ENCODE measurements at places on chromosomes 6 and 20.

- no peak for DNase-seq
Observed at GRCh38 chr6:111810294-111811131, 62.7 kb downstream of the FYN start.

GRCh38 chr6:56714982-56715456, 72.3 kb upstream of the DST start:
- no peak for DNase-seq

DNA sequence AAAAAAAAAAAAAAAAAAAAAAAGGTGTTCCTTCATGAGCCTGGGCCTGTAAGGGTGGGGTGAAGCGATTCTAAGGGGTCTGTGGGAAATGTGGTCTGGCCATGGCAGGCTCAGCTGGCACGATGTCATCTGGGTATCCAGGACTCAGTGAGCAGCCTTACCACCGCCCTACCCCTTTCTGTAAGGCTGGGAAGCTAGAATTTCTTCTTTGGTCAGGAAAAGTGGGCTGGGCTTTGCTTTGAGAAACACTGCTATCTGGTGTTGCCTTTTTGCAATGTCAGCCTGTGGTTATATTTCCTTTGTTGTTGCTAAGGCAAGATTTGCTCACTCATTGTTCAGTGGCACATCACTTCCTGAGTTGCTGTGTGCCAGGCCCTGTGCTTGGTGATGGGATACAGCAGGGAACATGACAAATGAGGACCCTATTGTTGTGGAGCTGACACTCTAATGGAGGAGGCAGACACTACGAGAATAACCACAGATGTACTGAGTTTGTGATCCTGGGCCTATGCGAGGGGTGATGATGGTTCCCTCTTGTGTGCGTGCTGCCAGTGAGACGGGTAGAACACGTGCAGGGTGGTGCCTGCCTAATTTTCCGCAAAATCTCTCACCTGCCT, 45.9 kb upstream of the ZNFX1 start:
- no peak for DNase-seq

GRCh38 chr6:12112540-12113189, 100.6 kb downstream of the HIVEP1 start:
- no peak for DNase-seq

DNA sequence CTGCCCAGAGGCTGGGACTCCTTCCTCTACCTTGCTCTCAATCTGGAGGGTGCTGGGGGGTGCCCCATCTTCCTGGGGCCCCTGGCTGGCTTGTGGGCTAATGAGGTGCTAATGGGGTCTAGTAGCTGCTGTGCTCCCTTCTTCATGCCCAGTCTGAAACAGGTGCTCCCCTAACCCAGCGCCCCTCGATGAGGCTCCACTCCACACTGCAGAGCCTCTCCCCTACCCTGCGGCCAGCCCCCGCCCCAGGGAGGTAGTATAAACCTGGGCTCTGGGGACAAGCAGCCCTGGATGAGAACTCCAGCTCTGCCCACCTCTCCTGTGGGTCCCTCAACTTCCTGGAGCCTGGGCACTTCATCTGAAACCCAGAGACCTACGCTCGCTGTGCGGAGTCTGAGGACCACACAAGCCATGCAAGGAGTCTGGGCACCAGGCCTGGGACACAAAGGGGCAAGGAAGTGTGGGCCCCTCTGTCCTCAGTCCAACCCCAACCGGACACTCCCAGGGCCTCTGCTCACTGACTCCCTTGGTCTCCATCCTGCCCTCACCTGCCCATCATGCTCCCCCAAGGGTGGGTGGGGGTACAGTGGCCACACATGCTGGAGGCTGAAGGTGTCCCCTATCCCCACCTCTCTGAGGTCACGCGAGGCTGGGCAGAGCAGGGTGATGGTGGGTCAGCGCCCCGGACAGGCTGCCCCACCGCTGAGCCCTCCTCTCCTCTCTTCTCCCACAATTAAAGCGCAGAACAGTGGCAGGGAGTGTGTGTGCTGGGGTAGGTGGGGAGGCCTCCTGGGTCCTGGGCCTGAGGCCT, 6.1 kb downstream of the RPL10A start:
- no peak for DNase-seq

DNA sequence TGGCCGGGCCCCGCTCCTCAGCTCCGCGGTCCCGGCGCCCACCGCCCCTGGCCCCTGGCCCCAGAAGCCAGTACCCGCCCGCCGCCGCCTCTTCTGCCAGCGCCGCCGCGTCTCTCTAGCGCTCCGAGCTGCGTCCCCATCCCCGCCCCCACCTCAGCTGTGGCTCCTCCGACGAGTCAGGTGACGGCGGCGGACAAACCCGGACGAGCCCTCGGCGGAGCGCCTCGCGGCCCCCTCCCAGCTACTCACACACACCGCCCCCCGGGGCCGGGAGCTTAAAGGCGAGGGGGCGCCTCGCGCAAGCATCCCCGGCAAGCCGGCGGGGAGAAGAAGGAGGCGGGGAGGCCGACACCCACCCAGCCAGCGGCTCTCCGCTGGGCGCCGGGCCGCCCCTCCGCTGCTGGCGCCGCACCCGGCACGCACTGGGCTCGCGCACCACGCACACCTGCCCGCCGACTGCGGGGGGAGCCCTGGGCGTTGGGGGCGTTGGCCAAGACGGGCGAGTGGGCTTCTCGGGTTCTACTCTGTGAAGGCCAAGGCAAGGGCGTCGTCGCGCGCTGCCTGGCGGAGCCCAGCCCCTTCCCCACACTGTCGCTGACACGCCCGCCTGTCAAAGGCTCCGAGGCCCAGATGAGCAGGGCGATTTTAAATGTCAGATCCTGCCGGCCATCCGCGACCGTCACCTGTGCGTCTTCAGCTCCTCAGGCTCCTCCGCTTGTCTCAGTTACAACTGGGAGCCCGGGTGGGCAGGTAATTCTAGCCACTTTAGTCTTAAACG, at the start of gene SNAP91:
Gene SNAP91, minus strand, starts transcription at position 132 of the 778 bp plus-strand sequence. CDS start 1,174 bp downstream, outside the sequence.
- no peak for DNase-seq

GRCh38 chr20:44830995-44831394, 20.6 kb upstream of the RIMS4 start:
- DNase-seq = no peak

DNA sequence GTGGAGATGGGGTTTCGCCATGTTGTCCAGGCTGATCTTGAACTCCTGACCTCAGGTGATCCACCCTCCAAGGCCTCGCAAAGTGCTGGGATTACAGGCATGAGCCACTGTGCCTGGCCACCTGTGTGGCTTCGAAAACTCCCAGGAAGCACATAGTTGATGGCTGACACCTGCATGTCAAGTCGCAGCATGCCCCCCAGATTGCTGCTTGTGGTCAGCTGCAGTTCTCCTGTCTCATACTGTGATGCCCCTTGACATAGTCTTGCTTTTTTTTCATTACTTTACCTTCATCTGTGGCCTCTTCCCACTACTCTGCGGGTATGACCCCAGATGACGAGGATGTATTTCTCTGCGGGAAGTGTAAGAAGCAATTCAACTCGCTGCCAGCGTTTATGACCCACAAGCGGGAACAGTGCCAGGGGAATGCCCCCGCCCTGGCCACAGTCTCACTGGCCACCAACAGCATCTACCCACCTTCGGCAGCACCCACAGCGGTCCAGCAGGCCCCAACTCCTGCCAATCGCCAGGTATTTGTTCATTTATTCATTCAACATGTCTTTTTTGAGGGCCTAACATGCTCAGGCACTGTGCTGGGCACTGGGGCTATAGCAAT, 13.1 kb downstream of the ZNF341 start:
- DNase-seq = no peak

- no peak for DNase-seq
Observed at GRCh38 chr20:9510911-9511310, 3.5 kb upstream of the LAMP5 start.

- DNase-seq = no peak
Observed at GRCh38 chr6:105274678-105275077, 94.9 kb upstream of the POPDC3 start.
